NCI-H1105 treated with DMSO at 0.1 percent for 48 hours (cell line): ENCODE measurements at places on chromosomes 4 and X.

- no peak for DNase-seq
These were observed 184.1 kb upstream of the FRMPD4 start for GRCh38 chrX:11954176-11954575.

GRCh38 chr4:38930204-38930603 is 62.6 kb downstream of the FAM114A1 start:
- DNase-seq, result no peak

GRCh38 chr4:168138143-168138542 is 45.8 kb downstream of the ANXA10 start:
- no peak for DNase-seq

- peak; percentile 6 for DNase-seq
These were observed 6.9 kb upstream of the RAP2C start for GRCh38 chrX:132226169-132226568.

GRCh38 chr4:153140294-153140693 is 63.9 kb upstream of the TRIM2 start:
- DNase-seq, result no peak

GRCh38 chr4:41304221-41304620 is 47.5 kb downstream of the UCHL1 start:
- no peak for DNase-seq

DNA sequence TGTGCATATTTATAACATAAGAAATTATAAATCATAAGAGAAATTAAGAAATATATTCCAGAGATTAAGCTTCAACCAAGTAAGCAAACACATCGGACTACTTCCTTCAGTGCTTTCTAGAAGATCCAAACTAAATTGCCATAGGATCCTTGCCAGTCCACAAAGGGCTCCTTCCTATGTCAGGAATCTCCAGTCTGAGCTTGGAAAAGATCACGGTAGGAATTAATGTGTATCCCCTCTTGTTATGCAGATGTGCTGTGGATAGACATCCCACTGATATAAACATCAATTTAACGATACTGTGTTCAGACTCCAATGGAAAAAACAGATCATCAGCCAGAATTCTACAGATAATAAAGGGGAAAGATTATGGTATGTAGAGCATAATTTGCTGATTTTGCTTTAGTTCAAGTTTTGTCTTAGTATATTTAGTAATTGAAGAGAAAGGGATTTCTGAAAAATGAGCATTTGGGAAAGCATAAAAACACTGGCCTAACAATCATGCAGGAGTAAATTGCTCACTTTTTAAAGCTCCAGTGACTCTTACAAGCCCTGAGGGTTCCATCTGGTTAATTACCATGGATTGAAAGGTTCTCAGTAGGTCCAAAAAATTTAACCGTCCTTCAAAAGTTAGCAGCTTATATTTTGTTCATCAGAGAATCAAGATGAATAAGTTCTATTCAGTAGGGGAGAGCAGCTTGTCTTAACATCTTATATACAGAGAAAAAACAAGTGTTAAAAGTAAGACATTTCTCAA is 65.9 kb downstream of the HHIP start:
- no peak for DNase-seq

GRCh38 chrX:50812995-50813842 is 775 bp downstream of the SHROOM4 start:
- peak; percentile 18 for DNase-seq

GRCh38 chr4:85610450-85610849 is 135.5 kb downstream of the ARHGAP24 start:
- DNase-seq, result no peak

GRCh38 chr4:98204236-98204553 is 57.0 kb upstream of the RAP1GDS1 start:
- DNase-seq, result no peak

- no peak for DNase-seq
These were observed 213.1 kb downstream of the UGT8 start for GRCh38 chr4:114811564-114812301.

DNA sequence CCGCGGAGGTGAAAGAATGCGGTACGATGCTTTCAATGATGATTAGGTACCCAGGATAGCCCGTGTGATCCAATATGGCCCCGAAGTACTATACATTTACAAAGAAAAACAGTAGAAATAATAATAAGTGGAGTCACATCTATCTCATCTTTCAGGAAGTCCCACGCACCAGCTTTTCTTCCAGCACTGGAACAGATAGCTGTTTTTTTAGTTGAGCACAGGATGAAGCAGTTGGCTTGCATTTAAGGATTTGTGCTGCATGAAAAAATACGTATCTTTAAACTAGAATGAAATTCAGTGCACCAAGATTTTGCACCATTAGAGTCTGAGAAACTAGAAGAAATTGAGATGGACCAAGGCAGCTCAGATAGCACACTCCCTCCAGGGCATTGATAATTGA is 44.1 kb downstream of the SMIM20 start:
- no peak for DNase-seq
